ENCODE measurements at places on chromosomes 11 and 22.

- DNase-seq = no peak
These were observed 541.4 kb downstream of the BRD1 start for GRCh38 chr22:49286181-49286760.

GRCh38 chr22:37747715-37748100, 50.9 kb downstream of the TRIOBP start:
- DNase-seq = no peak

DNA sequence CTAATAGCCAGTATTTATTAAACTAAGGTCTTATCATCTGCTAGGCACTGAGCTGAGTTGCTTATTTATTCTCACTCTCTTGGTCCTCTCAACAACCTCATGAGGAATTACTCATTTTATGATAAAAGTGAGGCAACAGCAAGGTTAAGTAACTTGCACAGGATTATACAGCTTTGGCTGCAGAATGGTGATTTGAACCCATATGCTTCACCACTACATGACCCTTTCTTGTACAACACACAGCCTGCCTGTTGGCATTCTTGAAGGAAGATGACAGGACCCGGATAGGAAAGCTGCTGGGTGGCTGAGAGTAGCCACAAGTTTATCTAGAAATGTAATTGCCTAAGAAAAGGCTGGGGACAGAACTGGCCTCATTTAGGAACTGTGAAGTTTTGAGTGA, 5.3 kb upstream of the PARVA start:
- no peak for DNase-seq

GRCh38 chr22:44669561-44669976, 32.4 kb upstream of the PRR5 start:
- no peak for DNase-seq

DNA sequence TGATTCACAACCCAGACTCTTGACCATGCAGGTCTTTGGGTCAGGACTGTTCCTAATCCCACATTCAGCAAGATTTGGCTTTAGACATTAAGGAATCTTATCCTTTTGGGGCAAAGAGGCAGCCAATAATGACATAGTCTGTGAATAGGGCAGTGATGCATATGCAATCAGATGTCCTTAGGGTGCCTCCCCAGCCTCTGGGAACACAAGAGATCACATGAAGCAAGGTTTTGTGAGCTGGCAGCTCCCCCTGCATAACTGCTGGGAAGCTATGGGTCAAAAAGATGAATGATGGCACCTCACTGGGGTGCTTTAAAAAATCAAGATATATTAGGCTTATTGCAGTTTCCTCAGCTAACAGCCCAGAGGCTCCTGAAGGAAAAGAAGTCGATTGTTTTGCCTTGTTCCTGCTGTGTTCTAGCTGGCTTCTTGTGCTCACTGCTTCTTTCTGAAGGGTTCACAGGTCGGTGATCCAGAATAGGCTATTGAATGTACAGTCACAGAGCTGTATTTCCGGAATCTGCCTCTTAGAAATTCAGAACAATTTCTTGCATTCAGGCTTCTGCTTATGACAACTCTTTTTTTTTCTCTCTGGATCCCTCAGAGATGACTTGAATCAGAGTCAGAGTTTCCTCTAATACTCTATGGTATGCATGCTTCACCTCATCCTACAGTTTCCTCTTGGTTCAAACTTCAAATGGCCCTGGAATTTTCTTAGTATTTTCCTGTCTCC, 31.7 kb downstream of the INSC start:
- DNase-seq = no peak

- no peak for DNase-seq
These were observed 51.4 kb upstream of the RASD2 start for GRCh38 chr22:35489239-35489638.

- DNase-seq = no peak
These were observed 5.5 kb downstream of the CD59 start for GRCh38 chr11:33730716-33731115.

GRCh38 chr22:45582236-45582954, 79.7 kb downstream of the FBLN1 start:
- DNase-seq = no peak

- DNase-seq = no peak
These were observed 22.3 kb upstream of the SPON1 start for GRCh38 chr11:13939961-13940906.

- no peak for DNase-seq
These were observed 3.2 kb upstream of the SART1 start for GRCh38 chr11:65958291-65958690.

DNA sequence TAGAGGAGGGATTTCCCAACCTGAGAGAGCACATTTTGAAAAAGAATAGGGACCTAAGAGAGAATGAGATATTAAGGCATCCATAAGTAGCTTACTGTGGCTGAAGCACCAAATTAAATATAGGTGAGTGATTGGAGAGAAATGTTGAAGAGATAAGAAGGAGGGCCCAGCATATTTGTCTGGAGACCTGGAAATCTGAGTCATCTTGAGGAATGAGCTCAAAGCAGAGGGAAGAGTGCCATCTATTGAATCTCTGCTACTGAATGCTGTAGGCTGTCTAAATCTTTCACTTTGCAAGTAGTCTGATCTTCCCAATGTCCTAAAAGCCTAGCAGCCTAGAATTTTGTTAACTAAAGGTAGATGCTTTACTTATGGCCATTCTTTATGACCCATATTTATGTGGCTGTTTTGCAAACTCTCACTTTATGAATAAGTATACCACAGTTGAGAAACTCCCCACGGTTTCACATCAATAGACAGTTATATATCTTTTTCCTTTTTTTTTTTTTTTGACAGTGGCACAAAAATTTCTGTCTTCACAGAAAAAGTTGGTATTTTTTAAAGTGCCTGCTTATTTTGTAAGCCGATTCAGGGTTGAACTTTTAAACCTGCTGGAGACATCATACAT, 2093.5 kb downstream of the LRRC4C start:
- peak; percentile 66 for DNase-seq

- DNase-seq = peak; percentile 75
These were observed 429 bp downstream of the SLC39A13 start for GRCh38 chr11:47408598-47409439.

DNA sequence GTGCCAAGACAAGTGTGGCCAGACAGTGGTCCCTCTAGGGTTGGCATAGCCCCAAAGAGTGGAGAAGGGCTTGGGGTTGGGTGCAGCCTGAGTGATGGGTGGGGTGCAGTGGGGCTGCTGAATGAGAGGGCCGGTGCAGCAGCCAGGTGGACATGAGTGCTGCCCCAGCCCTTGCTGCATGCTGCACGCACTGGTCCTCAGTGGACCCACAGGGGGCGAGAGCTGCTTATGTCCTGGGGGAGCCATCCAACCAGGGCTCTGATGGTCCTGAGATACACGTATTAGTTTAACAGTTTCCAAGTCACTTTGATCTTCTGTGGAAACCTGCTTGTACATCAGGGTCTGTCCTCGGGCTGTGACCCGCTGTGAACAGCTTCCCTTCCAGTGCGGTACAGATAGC, 23.9 kb upstream of the ACR start:
- no peak for DNase-seq

DNA sequence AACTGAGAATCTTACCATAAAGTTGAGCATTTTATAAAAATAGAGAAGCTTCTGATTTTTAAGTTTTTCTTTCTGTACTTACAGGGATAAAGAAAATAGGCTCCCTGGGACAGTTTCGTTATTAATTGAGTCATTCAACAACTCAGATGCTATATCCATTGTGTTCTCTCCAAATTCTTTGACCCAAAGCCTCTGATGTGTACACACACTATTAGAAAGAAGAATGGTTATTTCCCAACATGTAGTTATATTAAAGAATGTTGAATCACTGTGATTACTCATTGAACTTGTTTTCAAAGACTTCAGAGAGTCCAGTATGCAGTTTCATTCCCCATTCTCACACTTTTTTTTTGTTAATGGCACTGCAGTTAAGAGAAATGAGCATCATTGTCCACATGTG, 734.3 kb upstream of the ARHGAP42 start:
- DNase-seq = no peak

DNA sequence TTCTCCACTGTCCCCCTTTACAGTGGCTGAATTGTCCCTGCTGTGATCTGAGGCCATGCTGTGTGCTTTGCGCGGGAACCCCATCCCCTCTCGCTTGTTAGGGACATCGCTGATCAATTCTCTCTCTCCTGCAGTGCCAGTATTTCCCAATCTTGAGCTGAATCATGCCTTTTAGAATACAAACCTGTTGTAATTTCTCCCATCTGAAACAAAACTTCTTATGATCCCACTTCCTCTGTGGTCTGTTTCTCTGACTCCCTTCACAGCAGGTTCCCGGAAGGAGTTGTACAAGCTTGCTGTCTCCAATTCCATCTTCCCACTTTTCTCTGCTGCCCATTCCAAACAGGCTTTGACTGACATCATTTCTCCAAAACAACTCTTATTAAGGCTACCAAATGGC, 16.8 kb downstream of the ADAMTS15 start:
- no peak for DNase-seq

DNA sequence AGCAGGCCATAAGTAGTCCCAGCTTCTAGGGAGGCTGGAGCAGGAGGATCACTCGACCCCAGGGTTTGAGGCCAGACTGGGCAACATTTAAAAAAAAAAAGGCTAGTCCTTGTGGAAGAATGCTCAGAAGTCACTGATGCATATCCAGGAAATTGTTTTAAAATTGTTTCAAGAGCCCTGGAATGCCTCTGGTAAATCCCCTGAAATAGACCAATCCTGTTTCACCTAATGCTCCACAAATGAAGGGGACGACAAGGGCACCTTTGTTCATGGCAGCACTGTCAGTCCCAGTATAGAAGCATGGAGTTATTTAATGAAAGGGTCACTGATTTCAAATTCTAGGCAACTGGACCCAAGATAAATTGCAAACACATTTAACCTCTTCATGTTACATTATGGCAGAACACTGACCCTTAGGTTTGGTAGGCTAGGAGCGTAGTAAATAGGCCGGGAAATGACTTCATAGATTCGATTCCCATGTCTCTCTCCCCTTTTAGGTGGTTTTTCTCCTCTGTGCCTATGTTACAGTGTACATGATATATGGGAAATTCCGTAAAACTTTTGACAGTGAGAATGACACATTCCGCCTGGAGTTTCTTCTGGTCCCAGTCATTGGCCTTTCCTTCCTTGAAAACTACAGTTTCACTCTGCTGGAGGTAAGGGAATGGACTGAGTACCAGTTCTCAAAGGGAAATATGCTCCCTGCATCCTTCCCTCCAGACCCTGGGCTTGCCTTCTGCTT, 11.4 kb downstream of the KDELR3 start:
- DNase-seq = no peak

- DNase-seq = no peak
These were observed 1.2 kb upstream of the B3GAT1 start for GRCh38 chr11:134413043-134413825.

DNA sequence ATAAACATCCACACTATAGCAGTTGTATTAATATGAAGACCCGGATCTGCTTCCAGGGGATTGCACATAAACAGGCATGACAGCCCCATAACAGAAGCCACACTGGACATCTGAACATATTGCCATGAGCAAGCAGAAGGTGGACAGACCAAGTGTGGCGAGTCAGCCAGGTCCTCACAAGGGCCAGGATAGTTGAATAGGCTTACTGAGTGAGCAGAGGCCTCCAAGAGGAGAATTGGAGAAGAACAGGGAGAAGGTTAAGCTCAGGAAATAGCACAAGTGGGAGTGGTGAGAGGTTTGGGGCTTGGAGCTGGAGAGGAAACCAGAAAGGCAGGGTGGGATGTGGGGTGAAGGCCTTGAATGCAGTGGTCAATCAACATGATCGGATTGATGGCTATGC, 10.8 kb downstream of the SLC35C1 start:
- no peak for DNase-seq

GRCh38 chr22:24954114-24954463, 1.6 kb downstream of the KIAA1671 start:
- DNase-seq = no peak

- DNase-seq = no peak
These were observed 45.6 kb downstream of the RRM1 start for GRCh38 chr11:4140067-4140636.

DNA sequence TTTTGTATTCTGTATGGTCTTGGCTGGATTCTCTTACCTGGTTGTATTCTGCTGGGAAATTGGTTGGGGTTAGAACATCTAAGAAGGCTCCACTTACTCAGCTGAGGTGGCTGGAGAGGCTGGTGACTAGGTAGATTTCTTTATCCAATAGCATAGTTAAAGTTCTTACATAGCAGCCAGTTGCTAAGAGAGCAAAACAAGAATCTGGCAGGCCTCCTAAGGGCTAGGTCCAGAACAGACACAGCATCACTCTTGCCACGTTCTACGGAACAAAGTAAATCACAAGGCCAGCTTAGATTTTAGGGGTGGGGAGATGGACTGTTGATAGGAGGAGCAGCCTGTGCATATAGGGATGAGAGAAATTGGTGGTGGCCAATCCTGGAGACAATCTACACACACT, 141.3 kb upstream of the CCDC90B start:
- DNase-seq = no peak

DNA sequence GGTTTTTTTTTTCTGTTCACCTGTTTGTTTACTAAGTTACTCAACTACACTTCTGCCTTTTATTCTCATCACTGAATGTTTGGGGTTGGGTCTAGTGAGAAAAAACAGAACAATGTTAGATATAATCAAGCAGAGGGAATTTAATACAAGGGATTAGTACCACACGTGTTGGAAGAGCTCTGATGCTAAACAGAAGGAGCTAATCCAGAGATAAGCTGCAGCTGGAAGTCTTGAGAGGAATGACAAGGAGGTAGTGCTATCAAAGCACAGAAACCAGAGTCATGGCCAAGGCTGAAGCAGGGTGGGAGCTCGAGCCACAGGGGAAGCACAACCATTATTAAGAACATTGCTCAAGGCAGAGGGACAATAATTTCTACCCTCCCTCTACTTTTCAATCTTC, 604.1 kb upstream of the ANO5 start:
- DNase-seq = no peak

- DNase-seq = no peak
These were observed 170.8 kb downstream of the BUD13 start for GRCh38 chr11:116601814-116602636.

DNA sequence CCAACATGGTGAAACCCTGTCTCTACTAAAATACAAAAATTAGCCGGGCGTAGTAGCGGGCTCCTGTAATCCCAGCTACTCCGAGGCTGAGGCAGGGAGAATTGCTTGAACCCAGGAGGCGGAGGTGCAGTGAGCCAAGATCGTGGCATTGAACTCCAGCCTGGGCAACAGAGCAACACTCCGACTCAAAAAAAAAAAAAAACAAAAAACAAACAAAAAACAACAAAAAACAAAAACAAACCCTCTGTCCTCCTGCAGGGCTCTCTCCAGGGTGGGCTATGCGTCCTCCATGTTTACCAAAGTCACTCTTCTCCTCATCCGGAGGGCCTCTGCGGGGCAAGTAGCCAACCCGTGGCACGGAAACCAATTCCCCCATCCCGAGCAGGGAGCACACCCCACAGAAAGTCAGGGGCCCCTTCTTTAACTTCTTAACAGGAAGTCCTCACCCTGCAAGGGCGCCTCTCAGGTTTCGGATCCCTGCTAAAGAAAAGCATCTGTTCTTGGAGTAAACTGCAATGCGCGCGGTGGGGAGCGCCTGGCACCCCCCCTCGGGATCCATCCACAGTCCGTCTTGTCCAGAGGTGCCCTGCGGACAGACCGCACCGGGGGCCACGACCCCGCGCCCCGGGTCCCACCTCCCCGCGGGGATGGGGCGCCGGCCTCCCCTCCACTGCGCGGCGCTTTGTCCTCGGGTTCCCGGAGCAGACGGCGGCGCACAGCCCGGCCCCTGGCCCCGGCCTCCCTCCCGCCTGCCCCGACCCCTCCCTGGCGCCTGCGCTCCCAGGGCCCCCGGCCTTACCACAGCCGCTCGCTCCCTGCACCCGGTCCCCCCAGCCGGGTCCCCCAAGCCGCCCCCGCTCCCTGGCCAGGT, 712 bp downstream of the CERK start:
- DNase-seq = no peak

- no peak for DNase-seq
These were observed 173.0 kb upstream of the CADM1 start for GRCh38 chr11:115677190-115677589.
